C1 segment of cervical spinal cord (tissue), 14 donors: ENCODE measurements at places on chromosomes 16 and 17.

DNA sequence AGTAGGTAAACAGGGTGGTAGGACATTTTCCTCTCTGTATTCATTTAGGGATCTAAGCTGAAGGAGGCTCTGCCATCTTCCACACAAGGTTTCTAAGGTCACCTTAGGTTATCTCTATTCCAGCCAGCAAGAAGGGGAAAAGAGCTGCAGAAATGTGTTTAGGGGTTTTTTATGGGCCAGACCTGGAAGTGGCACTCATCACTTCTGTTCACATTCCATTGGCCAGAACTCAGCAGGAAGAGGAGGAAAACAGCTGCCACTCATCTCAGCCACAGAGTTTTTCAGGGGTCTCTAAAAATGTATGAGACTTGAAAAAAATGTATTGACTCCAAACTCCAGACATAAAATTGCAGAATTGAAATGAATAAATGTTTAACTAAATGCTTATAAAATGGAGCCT is 65.8 kb downstream of the FTO start:
- no peak for DNase-seq

DNA sequence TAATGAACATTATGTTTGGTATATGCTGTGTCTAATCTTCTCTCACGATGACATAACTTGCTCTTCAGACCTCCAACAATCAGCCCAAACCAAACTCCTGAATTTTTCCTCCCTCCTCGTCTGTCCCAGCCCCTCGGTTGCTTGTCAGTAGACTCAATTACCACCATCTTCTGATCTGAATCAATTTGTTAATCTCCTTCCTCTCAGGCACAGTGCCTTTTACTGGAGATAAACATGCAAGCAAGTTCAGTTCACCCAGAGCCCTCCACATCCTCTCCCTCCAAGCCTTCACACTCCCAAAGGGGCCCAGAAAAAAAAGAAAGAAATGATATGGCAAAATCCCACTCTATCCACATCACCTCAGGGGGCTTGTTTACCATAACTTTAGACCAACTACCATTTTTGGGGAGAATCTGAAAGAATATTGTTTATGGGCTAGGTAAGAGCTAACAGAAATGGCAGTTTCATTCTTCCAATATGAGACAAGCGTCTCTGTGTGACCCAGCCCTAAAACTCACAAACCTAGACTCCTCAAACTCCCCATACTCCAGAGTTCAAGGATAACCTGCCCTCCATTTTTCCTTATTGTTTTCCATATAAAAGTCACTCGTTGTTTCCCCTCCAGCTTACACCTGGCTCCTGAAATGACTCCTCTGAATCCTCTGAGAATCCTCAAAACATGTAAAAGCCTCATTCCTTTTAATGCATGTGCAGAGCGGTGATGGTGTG is 1.5 kb downstream of the TEX2 start:
- DNase-seq = no peak

- DNase-seq = no peak
These were observed 191.6 kb upstream of the GSE1 start for GRCh38 chr16:85421338-85422195.

GRCh38 chr17:58341861-58342475 is 10.0 kb downstream of the SUPT4H1 start:
- no peak for DNase-seq

- DNase-seq = no peak
These were observed 217.9 kb upstream of the PSMD7 start for GRCh38 chr16:74078511-74079231.
